Stimulated activated CD8-positive, alpha-beta memory T cell treated with anti-CD3 and anti-CD28 coated beads, Interleukin-2, amount 100 ng/mL, for 1 hour (primary cell): ENCODE measurements at places on chromosomes 11 and 22.

DNA sequence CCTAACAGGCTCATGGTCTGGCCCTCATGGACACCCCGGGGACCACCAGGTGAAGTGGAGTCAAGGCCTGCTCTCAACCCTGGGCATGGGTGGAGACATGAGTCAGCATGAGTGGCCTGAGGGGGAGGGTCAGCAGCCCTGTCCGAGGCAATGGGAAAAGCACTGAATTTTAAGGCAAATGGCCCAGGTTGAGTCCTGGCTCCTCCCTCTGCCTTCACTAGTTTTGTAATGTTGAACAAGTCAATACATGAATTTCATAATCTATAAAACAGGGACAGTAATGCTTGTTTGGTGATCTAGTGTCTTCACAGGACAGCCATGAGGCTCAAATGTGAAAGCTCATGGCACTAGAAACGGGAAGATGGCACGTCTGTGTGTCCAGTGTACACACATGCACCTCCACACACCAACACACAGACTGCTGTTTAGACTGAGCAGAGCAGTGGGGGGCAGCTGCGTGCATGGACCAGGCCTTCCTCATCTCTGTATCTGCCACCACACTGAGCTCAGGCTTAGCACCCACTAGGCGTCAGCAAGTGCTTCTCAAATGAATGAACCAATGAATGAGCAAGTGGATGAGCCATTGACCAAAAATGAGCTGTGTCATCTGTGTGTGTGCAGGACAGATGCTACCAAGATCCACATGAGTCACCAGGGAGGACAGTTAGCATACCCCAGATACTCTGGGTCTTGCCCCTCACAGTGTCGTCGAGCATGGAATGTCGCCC is 63.4 kb downstream of the NRXN2 start:
- no peak for DNase-seq

DNA sequence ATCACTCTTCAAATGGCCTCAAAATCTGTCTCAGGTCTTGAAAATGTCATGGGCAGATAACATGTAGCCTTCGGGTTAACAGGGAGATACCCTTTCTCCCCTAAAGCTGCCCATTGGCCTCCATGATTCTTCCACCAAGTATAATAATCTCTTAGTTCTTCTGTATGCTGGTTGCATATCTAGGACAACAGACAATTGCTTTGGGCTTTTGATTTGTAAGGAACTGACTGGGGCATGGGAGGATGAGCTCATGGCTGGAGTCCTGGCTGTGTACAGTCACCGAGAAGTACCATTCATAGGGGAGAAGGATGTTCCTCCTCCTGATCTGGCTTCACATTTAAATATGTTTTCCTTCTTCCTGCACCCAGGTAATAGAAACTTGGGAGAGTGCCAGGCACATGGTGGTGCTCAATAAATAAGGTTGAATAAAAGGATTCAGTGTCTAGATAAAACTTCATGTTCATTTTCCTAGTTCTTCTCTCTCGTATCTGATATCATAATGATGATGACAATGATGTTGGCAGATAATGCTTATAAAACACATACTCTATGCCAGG is 2.8 kb upstream of the AMPD3 start:
- DNase-seq, result no peak

DNA sequence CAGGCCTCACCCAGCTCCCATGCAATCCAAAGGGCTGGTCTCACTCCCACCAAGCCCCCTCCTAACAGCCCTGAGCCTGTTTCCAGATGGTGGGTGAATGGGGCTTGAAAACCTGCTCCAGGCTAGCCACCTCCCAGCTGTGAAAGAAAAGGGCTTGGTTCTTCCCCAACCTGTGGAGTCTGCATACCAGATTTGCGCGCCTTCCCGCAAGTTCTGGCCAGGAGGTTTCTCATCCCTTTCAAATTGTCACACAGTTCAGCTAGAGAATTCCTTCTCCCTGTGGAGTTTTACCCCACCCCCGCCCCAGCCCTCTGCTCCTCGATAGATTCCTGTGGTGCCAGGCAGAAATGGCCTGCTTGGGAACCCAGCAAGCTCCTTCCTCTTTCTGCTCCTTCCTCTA is 734.6 kb upstream of the FAT3 start:
- DNase-seq, result no peak

DNA sequence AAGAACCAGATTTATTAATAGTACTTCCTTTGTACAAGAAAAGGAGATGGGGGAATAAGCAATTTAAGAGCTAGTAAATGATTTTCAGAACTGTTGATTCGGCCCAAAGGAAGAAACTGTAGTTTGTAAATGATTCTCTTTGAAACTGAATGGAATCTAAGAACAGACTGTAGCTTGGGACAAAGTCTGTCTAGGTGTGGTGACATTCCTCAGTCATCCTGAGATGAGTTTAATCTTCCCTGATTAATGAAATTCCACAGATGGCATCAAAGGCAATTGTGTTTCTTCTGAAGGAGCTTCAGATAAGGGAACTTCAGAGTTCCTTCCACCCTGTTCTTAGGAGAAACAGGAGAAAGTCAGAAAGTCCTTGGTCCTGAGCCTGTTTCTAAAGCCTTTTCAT is 2095.9 kb downstream of the LRRC4C start:
- no peak for DNase-seq

GRCh38 chr11:42006766-42007165 is 547.3 kb upstream of the LRRC4C start:
- no peak for DNase-seq

GRCh38 chr22:29266564-29267461 is 968 bp downstream of the RHBDD3 start:
- DNase-seq, result no peak

- no peak for DNase-seq
These were observed 46.1 kb downstream of the CLMP start for GRCh38 chr11:123148965-123149364.

DNA sequence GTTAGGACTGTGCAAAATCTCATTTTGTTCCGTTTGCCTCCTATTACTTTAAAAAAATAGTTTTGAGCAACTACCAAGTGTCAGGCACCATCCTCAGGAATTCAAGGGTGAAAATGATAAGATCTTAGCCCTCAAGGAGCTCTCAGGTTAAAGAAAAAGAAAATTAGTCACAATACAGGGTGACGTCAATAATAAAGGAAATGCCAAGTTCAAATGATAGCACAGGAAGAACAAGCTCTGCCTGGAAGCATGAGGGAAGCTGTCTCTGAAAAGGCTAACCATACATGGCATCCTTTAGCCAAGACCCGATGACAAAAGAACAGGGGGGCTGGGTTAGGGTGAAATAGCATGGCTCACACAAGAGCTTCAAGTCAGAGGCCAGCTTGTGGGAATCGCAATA is 11.1 kb upstream of the MPZL2 start:
- DNase-seq, result no peak

DNA sequence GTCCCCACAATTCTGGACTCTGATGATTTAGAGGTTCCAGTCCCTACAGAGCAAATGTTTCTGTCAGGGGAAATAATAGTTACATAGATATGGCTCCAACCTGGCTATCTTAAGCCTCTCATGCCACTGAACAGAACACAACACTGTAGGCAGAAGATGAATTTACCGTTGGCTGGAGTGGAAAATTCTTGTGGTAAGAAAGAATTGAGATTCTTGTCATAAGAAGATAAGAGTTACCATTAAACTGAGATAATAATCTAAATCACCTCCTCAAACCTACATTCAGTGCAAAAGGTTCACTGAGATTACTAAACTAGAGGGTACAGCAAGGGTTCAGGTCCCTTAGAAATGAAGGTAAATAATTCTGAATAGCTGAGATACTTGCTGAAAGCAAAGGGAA is 10.1 kb upstream of the NAALAD2 start:
- DNase-seq, result no peak

DNA sequence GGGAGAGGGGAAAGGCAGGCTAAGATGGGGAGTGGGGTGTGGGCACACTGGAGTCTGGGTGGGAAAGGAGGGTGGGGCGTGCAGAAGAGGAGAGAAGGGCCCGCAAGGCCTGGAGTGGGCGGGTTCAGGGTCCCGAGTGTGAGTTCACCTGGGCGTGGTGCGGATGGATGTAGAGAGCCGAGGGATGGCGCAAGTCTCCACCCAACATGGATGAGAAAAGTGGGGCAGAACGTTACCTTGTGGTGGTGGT is 364 bp upstream of the ABCC8 start:
- DNase-seq, result no peak

DNA sequence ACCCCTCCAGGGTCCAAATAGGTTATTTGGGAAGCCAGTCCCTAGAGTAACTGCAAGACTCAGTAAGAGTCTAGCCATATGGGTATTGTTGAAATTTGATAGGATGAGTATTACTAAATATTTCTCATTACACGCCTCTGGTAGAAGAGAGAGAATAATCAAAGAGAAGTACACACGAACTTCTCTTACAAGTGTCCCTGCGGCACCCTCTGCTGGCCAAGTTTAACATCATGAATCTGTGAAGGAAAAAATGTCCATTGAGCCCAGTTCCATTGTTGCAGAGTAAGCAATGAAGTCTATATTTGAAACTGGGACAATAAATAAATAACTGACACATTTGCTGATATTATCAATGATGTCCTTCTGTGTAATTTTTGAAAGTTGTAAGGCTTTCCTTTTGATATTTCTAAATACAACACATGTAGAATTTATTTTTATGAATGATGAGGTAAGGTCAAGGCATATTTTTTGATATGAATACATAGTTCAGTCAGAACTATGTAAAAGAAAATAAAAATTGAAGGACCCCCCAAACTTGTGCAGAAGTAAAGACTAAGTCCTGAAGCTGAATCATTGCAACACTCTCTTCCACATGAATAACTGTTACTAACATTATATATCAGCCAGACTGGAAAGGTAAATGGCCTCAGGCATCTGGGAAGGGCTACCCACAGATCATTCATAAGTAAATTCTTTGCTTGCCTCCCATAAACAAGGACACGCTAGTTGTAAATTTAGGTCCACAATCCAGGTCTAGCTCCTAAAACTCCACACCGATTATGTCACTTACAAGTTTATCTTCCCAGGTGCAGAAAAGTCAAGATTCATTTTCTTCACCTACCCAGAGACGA is 10.0 kb downstream of the OR51L1 start:
- DNase-seq, result no peak

DNA sequence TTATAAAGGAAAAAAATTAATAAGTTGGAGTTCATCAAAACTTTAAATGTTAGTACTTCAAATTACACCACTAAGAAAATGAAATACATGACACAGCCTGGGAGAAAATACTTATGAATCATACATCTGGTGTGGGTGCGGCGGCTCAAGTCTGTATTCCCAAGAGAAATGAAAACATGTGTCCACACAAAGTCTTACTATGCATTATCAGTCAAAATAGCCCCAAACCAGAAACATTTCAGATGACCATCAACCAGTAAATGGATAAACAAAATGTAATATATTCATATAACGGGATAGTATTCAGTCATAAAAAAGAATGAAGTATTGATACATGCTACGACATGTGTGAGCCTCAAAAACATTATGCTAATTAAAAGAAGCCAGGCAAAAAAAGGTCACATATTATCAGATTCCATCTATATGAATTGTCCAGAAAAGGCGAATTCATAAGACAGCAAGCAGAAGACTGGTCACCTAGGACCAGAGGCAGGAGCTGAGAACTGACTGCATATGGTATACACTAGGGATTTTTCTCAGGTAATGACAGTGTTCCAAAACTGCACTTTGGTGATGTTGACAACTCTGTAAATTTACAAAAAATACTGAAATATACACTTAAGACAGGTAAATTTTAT is 5.3 kb upstream of the AKIP1 start:
- DNase-seq, result no peak

DNA sequence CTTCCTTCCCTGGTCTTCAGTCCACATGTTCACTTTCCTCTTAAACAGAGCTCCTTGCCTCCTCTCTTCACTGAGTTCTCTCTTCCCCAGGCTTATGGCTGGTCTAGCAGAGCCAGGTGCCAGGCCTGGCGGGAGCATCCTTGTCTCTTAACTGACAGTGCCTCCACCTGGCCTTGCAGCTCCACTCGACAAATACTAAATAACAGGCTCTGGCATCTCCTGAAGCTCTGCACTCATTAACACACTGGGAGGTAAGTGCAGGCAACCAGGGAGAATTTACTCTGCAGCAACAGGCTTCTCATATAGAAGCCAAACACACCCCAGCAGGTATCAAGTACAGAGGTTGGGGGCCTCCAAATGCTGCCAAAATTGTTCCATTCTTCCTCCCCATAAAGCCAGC is 438.1 kb downstream of the SOX6 start:
- DNase-seq, result no peak

DNA sequence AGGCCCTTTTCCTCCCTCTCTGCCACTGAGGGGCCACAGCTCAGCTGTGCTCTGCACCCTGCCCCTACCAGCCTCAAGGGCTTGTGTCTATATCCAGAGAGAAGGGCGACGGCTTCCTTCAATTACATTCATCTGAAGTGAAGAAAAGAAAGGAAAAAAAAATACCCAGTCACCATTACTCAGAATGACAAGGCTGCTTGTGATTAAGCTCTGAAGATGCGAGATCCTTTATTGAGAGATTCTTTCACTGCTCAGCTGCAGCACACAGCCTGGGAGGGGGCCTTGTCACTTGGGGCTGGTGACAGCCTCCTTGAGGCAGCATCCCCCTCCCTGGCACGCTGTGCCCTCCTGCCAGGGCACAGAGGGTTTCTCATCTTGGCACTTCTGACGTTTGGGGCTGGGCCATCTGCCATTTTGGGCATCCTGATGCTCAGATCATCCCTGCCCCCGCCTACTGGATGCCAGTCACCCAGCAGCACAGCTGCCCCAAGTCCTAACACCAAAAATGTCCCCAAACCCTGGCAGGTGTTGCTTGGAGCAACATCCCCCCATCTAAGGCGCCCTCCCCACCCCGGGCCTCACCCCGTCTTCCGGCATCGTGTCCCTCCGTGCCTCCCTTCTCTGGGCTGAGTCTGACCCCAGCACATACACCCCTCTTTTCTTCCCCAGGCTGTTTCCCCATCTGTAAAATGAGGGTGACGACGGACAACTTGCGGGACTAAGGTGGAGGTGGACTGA is 1394.7 kb downstream of the BRD1 start:
- DNase-seq, result no peak

DNA sequence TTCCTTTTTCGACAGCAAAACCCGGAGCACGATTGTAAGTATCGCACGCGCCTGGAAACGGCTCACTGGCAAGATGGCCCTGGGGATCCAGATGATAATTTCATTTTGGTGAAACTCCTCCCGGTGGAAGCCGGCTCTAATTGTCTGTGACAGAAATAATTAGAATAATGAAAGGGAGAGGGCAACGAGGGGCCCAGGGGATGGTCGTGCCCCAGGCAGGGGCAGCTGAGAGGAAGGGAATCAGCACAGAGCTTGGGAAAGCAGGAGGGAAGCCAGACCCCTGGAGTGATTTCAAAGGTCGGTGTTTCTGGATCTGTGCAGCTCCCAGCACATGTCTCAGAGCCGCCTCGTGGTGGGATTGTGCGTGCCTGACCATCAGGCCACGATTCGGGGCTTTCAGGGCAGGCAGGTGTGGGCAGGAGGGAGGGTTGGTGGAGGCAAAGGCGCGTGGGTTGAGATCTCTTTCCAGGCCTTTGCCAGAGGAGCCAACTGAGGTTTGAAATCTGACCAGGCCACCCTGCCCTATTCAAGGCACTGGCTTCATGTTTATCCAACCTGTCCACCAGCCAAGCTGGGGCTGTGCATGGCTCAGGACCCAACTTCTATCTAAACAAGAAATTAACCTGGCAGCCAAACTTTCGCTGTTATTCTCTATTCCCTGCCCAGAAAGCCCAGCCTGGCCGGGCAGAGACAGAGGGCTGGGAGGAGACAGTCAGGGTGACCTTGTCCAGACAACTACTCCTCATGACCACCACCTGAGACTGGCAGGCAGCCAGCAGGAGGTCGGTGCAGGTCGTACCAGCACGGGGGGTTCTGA is 27.8 kb downstream of the ANO1 start:
- DNase-seq, result no peak

GRCh38 chr11:116651098-116651736 is 121.6 kb downstream of the BUD13 start:
- no peak for DNase-seq
